ENCODE measurements at places on chromosomes 3 and 15.
A peak's percentile ranks its signal among the peaks of the same experiment; 100 is the strongest.

DNA sequence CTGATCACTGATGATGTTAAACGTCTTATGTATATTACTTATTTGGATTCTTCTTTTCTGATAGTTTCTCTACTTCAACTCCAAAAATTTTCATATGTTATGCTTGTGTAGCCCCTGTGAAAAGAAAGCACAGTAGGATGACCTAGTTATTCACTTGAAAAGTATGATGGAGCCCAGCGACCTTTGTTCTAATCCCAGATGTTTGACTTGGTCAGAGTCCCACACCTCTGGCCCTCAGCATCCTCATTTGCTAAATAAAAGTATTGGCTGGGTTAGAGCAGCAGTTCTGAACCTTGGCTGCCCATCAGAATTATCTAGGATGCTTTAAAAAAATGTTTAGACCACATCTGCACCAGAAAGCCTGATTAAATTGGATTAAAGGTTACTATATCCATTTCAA lies 173.7 kb downstream of the ATG7 start:
- no peak for DNase-seq

DNA sequence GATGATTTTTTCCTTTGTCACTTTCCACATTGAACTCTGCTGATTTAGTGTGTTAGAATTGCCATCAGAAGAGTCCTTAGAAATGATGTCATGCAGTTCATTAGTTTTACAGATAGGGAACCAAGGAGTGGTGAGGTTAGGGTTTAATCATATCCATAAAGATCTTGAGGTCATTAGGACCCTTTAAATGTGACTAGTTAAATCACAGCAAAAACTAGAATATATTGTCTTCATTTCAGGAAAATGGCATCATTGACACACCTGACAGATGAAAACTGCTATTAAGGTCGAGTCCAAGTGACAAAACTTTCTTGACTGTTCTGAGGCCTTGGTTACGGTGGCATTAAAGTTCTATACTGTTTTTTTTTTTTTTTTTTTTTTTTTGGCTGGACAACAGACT lies 50.5 kb downstream of the MBNL1 start:
- no peak for DNase-seq

DNA sequence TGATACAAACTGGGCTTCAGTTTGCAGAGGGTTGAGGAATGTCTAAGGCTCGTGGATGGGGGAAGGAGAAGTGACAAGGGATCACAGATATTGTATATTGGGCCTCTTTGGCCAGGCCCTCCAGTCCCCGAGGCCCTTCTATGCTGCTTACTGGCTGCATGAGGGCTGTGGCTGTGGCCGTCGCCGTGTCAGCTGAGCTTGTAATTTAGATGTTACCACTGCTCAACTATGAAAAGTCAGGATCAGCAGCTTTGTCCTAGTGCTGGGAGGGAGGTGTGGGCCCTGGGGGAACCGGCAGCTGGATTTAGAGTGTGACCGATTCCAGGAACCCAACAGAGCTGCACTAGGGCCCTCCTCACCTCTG lies 51.6 kb downstream of the CACNA1D start:
- DNase-seq: no peak

GRCh38 chr3:152159328-152159727 lies 109.4 kb upstream of the MBNL1 start:
- DNase-seq: no peak

DNA sequence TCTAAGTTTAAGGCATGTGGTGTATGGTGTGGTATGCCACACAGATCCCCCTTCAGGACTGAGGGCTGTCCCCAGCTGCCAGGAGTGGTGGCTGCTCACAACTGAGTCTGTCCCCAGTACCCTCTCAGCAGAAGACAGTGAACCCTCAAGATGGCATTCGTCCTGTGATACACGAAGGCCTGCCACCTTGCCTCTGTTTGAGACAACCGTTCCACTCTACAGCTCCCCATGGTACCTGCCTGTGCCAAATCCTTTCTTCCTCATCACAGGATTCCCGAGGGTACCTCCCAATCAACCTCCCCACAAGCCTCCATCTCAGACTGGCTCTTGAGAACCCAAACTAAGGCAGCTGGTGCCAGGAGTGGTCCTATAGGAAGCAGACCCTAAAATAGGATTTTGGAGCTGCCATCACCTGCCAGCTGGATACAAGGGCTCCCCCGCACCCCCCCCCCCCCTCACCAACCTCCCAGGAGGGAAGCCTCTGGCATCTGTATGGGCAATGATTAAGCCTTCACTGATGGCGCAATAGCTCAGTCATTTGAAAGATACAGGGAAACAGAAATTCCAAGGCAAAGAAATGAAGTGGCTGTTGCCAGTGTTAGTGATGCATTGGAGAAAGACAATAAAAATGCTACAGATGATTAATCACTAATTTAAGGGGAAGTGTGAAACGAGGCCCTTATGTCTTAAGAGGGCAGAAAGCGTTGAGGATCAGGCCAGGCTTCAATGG lies 230.0 kb upstream of the LYSMD4 start:
- no peak for DNase-seq

GRCh38 chr15:94524565-94524964 lies 293.2 kb downstream of the MCTP2 start:
- DNase-seq: no peak

DNA sequence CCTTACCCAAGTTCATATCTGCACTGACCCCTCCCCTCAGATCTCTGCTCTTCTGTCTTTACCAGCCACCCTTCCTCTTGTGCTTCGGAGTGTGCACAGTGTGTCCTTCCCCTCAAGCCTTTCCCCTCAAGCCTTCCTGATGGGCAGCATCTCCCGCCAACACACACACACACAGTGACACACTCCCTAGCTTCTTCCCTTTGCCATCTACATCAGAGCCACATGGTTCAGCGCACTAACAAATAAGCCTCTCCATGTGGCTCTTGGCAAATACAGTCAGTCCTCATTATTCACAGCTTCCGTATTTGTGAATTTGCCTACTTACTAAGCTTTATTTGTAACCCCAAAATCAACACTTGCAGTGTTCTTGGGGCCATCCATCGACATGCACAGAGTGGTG lies 37.5 kb downstream of the SH3BP5 start:
- DNase-seq: no peak

- DNase-seq: no peak
Observed at GRCh38 chr3:12280357-12280806, 8.5 kb upstream of the PPARG start.

GRCh38 chr3:57048728-57049127 lies 11.7 kb upstream of the SPATA12 start:
- no peak for DNase-seq

GRCh38 chr3:181839039-181839915 lies 127.6 kb downstream of the SOX2 start:
- DNase-seq: no peak

- no peak for DNase-seq
Observed at GRCh38 chr15:28129231-28129848, 30.2 kb upstream of the OCA2 start.

GRCh38 chr3:196617256-196617655 lies 22.2 kb upstream of the NRROS start:
- DNase-seq: no peak

DNA sequence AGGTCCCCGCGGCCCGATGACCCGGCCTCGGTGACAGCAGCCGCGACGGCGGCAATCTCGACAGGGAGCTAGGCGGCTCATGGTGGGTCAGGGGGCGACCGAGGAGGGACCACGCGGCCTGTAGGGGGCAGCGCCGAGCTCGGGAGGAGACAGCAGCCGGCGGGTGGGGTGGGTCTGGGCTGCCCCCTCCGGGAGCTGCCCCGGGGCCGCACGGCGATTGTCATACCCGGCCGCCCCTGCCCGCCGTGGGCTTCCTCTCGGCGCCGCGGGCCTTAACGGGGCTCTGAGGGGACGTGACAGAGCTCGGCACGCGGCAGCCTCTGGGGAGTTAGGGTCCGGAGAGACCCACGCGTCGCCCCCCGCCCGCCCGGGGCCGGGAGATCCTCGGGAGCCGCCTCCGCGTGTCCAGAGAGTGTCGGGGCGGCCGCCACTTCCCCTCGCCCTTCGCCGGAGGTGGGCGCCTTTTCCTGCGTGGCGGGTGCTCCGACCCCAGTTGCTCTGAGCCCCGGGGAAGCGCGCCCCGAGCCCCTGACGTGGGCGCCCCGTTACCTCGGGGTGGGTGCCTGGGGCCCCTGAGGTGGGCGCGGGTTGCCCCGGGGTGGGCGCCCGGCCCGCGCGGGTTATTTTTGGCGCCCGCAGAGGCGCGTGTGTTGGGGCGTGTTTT lies 539 bp upstream of the PLCL2 start:
- peak; percentile 81 for DNase-seq

GRCh38 chr3:72574144-72574543 lies 274.1 kb downstream of the SHQ1 start:
- no peak for DNase-seq

GRCh38 chr3:37456270-37456708 lies 281.9 kb upstream of the LRRFIP2 start:
- DNase-seq: no peak

- DNase-seq: no peak
Observed at GRCh38 chr3:128603313-128603712, 47.3 kb downstream of the RPN1 start.

Measured in CD4-positive, alpha-beta T cell treated with Interleukin-6 for 4 hours (primary cell).